ENCODE measurements at places on chromosomes 7 and 10. TPM values are rescaled to one million over a fixed set of nuclear protein-coding genes. Genes with fewer than 3 reads are reported as not detected.

ASIC3 gene
- polyA plus RNA-seq = 1.1 TPM

VWA2 gene
- polyA plus RNA-seq = 0.02 TPM

CTAGE8 gene
- not detected for polyA plus RNA-seq

CRTAC1 gene
- not detected for polyA plus RNA-seq

SPDYE8 gene
- polyA plus RNA-seq = not detected

CUTC gene
- 37.0 TPM for polyA plus RNA-seq

AQP1 gene
- polyA plus RNA-seq = 34.3 TPM

CYP3A5 gene
- not detected for polyA plus RNA-seq

ANXA8L1 gene
- polyA plus RNA-seq = 0.04 TPM

DNA sequence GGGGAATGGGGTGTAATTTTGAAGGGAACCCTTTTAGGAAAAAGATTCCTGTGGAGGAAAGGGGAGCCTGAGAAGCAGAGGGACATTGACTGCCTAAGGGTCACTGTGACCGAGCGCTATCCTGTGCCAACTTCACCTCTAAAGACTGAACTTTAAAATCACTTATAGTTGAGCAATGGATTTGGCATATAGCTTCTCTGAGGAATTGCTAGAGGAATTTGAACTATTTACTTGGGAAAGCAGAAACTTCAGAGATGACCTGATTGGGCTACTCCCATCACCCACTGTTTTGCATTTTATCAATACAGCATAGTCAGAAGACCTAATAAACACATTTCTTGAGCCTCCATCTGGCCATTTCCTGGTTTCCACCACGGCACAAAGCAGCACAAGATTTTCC is 23.7 kb upstream of the WNT16 start:
- no peak overlapping the region for H3K4me3 ChIP-seq
- H3K27me3 ChIP-seq = no peaks in the 10 kb centered on the region
- H3K27ac ChIP-seq = no peak overlapping the region
- no peaks in the 10 kb centered on the region for H3K4me1 ChIP-seq
- DNase-seq = no peak
- H3K36me3 ChIP-seq = no peaks in the 10 kb centered on the region

- no peak overlapping the region for H3K4me3 ChIP-seq
- H3K27ac ChIP-seq = no peak overlapping the region
- peaks cover 62% of the 10 kb centered on the region for H3K4me1 ChIP-seq
- H3K27me3 ChIP-seq = no peaks in the 10 kb centered on the region
- no peak for DNase-seq
- no peaks in the 10 kb centered on the region for H3K36me3 ChIP-seq
Observed at GRCh38 chr10:119257899-119258419, 50.6 kb downstream of the GRK5 start.

DNA sequence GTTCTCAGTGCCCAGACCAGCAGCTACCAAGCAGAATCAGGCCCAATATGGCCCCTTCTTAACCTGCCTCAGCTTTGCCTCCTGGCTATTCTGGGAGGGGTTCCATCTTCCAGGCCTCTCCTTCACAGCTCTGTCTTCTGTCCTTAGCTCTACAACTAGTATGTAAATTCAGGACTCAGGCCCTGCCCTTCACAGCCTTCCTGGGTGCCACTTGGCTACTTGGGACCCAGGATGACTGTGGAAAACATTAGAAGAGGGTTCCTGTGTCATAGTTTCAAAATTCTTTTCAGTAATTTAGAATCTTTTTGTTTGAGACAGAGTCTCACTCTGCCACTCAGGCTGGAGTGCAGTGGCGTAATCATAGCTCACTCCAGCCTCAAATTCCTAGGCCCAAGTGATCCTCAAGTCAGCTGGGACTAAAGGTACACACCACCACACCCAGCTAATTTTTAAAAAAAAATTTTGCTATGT is 33.2 kb upstream of the PAPSS2 start:
- no peaks in the 10 kb centered on the region for H3K4me1 ChIP-seq
- no peaks in the 10 kb centered on the region for H3K27me3 ChIP-seq
- no peak overlapping the region for H3K27ac ChIP-seq
- H3K4me3 ChIP-seq = no peak overlapping the region
- H3K36me3 ChIP-seq = no peaks in the 10 kb centered on the region
- no peak for DNase-seq

DNA sequence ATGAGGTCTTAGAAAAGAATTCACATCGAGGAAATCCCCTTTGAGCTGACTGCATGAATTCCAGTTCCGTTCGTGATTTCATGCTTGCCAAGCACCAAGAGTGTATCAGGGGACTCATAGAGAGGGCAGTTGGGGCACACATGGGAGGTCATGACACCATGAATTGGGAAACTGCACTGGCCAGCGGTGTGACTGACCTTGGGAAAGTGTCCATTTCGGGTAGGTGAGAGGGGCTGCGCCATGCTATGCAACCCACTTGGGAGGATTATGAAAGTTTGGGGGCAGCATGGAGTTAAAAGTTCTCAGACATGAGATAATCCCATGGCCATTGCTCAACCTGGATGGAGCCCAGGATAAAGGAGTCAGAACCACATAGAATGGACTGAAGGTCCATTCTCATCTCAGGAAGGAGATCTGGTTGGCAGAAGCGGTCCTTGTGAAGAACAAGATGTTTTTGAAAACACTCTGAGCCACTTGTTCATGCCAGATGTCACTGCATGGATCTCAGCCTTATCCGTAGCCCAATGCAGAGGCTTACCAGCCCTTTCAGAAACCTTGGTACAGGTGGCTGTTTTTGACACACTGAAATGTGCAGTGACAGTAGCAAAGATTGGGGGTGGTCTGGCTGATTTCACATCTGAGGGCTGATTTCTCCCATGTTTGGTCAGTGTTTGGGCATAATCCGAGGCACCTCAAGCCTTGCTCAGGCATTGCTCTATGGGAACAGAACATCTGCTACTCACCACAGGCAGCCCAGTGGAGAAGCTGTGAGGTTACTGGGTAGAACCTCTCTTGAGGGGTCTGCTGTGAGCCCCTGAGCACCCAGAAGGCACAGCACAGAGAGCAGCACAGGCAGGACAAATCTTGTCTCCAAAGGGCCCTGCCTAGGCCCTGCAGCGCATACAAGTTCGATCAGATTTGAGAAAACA is 252.3 kb downstream of the CXCL12 start:
- no peaks in the 10 kb centered on the region for H3K4me1 ChIP-seq
- no peak for DNase-seq
- no peak overlapping the region for H3K4me3 ChIP-seq
- H3K27ac ChIP-seq = no peak overlapping the region
- no peaks in the 10 kb centered on the region for H3K36me3 ChIP-seq

- no peak overlapping the region for H3K27ac ChIP-seq
Observed at GRCh38 chr7:155532792-155533119, 13.6 kb downstream of the CNPY1 start.

- H3K27me3 ChIP-seq = no peaks in the 10 kb centered on the region
- H3K27ac ChIP-seq = no peak overlapping the region
- H3K36me3 ChIP-seq = no peaks in the 10 kb centered on the region
Observed at GRCh38 chr10:24737001-24737400, 13.3 kb upstream of the ARHGAP21 start.

GRCh38 chr7:45191396-45191795 is 33.8 kb downstream of the RAMP3 start:
- H3K36me3 ChIP-seq = no peaks in the 10 kb centered on the region
- DNase-seq = no peak
- H3K4me1 ChIP-seq = no peaks in the 10 kb centered on the region

DNA sequence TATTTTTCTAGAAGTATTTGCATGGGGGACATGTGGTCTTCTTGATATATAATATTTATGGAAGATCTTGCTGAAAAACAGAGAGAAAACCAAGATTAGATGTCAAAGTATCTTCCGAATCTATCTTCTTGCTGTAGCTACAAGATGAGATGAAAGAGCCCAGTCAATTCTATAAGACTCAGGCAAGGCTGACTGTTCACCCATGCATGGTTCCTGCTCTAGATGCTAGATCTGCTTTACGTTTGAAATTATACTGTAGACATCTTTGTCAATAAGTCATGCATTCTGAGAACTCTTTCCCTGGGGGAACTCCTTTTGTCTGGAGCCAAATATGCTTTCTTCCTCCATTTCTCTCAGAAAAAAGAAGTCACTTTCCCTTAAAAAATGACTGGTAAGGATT is 1292.0 kb downstream of the XPNPEP1 start:
- H3K27ac ChIP-seq = no peak overlapping the region
- no peaks in the 10 kb centered on the region for H3K36me3 ChIP-seq
- H3K27me3 ChIP-seq = no peaks in the 10 kb centered on the region
- DNase-seq = no peak
- no peak overlapping the region for H3K4me3 ChIP-seq
- H3K4me1 ChIP-seq = no peaks in the 10 kb centered on the region

DNA sequence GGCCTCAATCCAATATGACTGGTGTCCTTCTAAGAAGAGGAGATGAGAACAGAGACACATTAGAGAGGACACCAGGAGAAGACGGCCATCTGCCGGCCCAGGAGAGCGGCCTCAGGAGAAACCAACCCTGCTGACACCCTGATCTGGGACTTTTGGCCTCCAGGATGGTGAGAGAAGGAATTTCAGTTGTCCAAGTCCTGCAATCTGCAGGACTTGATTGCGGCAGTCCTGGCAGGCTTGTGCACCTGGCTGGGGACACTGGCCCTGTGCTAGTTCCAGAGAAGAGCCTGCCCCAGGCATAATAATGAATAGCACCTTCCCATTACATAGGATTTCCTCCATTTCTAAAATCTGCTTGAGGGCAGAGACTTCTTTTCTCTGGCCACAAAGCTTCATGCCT is 409.9 kb upstream of the SHH start:
- H3K4me1 ChIP-seq = no peaks in the 10 kb centered on the region
- no peak overlapping the region for H3K27ac ChIP-seq
- H3K4me3 ChIP-seq = no peak overlapping the region

GRCh38 chr7:123215350-123215749 is 15.6 kb upstream of the SLC13A1 start:
- no peak overlapping the region for H3K27ac ChIP-seq
- no peak for DNase-seq

GRCh38 chr10:121696854-121697253 is 98.6 kb upstream of the FGFR2 start:
- DNase-seq = no peak
- no peak overlapping the region for H3K4me3 ChIP-seq
- no peak overlapping the region for H3K27ac ChIP-seq
- no peaks in the 10 kb centered on the region for H3K27me3 ChIP-seq

GRCh38 chr10:30959836-30960210 is 71.8 kb downstream of the ZNF438 start:
- no peak overlapping the region for H3K27ac ChIP-seq
- no peaks in the 10 kb centered on the region for H3K27me3 ChIP-seq
- no peak overlapping the region for H3K4me3 ChIP-seq

DNA sequence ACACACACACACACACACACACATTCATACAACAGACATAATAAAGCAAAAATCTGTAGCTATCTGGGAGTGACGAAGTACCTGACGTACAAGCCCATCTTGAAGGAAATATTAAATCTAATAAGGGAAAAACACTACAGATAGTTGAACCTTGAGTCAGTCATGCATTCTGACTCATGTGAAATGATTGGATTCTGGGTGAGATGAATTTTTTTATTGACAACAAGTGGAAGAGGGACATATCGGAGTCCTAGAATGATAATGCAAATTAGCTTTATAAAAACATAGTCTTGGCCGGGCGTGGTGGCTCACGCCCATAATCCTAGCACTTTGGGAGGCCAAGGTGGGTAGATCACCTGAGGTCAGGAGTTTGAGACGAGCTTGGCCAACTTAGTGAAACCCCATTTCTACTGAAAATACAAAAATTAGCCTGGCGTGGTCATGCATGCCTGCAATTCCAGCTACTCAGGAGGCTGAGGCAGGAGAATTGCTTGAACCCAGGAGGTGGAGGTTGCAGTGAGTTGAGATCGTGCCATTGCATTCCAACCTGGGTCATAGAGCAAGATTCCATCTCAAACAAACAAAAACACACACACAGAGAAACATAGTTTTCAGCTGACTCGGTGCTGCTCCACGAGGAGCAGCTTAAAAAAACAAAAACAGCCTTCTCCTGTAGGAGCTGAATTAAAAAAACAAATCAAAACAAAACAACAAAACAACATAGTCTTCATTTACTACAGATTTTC is 154.4 kb upstream of the MKLN1 start:
- H3K4me1 ChIP-seq = no peaks in the 10 kb centered on the region
- H3K27me3 ChIP-seq = no peaks in the 10 kb centered on the region
- H3K4me3 ChIP-seq = no peak overlapping the region
- no peaks in the 10 kb centered on the region for H3K36me3 ChIP-seq
- no peak overlapping the region for H3K27ac ChIP-seq

- H3K4me1 ChIP-seq = no peaks in the 10 kb centered on the region
- H3K27ac ChIP-seq = no peak overlapping the region
- no peaks in the 10 kb centered on the region for H3K36me3 ChIP-seq
- no peaks in the 10 kb centered on the region for H3K27me3 ChIP-seq
- no peak for DNase-seq
Observed at GRCh38 chr10:115860182-115861107, 412.6 kb downstream of the GFRA1 start.

- H3K27me3 ChIP-seq = no peaks in the 10 kb centered on the region
- H3K4me3 ChIP-seq = no peak overlapping the region
- DNase-seq = no peak
- no peak overlapping the region for H3K27ac ChIP-seq
- H3K36me3 ChIP-seq = no peaks in the 10 kb centered on the region
- H3K4me1 ChIP-seq = no peaks in the 10 kb centered on the region
Observed at GRCh38 chr7:138125598-138126111, 49.4 kb downstream of the AKR1D1 start.

GRCh38 chr7:54964136-54964535 is 54.7 kb upstream of the EGFR start:
- no peaks in the 10 kb centered on the region for H3K27me3 ChIP-seq
- H3K4me1 ChIP-seq = no peaks in the 10 kb centered on the region
- H3K27ac ChIP-seq = no peak overlapping the region
- H3K4me3 ChIP-seq = no peak overlapping the region

- no peak for DNase-seq
- no peaks in the 10 kb centered on the region for H3K4me1 ChIP-seq
- H3K27ac ChIP-seq = no peak overlapping the region
- no peak overlapping the region for H3K4me3 ChIP-seq
- peaks cover 26% of the 10 kb centered on the region for H3K36me3 ChIP-seq
Observed at GRCh38 chr10:15815242-15815885, 44.9 kb downstream of the MINDY3 start.

DNA sequence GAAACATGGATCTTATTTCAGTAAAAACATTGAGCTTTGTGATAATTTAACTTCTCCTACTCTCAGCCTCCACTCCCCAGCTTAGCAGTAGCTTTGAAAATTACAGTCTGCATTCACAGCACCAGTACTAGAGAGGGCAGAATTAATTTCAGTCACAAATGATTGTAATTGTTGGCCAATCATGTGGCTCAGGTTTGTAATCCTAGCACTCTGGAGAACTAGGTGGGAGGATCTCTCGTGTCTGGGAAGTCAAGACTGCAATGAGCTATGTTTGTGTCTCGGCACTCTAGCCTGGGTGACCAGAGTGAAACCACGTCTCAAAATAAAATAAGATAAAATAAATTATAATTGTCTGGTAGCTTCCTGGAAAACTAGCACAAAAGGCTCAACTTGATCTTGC is 620.9 kb downstream of the TNS3 start:
- H3K4me1 ChIP-seq = no peaks in the 10 kb centered on the region
- no peak for DNase-seq
- H3K4me3 ChIP-seq = no peak overlapping the region
- no peaks in the 10 kb centered on the region for H3K27me3 ChIP-seq
- no peak overlapping the region for H3K27ac ChIP-seq

DNA sequence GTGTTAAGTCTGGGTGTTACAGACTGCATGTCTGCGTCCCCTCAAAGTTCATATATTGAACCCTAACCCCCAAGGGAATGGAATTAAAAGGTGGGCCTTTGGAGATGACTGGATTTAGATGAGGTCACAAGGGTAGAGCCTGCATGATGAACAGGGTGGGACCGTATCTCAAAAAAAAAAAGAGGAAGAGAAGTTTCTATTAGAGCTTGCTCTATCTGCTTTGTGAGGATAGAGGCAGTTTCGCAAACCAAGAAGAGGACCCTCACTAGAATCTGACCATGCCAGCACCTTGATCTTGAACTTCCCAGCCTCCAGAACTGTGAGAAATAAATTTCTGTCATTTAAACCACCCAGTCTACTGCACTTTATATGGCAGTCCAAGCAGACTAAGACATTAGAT is 1.4 kb downstream of the KIN start:
- no peak for DNase-seq
- no peaks in the 10 kb centered on the region for H3K27me3 ChIP-seq
- H3K4me1 ChIP-seq = peaks cover 24% of the 10 kb centered on the region
